ENCODE measurements at places on chromosomes 4 and X.

DNA sequence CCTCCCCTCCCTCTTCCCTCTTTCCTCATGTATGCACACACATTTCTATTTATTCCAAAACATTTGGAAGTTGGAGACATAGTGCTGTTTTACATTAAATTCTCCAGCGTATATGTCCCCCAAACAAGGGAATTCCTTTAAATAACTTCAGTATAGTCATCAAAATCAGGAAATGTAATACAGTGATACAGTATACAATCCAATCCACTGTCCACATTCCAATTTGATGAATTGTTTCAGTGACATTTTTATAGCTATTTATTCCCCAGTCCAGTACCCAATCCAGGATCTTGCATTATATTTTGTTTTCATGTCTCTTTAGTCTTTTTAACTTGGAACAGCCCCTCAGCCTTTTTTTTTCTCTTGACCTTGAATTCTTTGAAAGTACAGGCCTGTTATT, 233.0 kb downstream of the DKK2 start:
- DNase-seq: no peak

DNA sequence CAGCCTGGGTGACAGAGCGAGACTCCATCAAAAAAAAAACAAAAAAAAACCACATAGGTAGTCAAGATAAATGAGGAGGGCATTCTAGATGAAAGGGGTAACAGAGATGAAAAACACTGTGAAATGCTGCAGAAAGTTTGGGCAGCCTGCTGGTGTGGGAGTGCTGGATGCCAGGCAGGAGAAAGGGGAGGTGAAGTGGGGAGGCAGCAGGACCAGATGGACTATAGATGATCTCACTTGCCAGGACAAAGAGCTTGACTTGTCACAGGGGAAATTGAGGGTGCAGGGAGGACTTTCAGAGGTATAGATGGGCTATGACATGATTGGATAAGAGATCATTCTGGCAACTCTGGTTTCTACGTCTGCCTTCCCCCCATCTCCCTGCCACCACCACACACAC, 519.7 kb upstream of the ZFP42 start:
- DNase-seq: no peak

GRCh38 chr4:138341739-138342415, 99.7 kb upstream of the SLC7A11 start:
- no peak for DNase-seq

DNA sequence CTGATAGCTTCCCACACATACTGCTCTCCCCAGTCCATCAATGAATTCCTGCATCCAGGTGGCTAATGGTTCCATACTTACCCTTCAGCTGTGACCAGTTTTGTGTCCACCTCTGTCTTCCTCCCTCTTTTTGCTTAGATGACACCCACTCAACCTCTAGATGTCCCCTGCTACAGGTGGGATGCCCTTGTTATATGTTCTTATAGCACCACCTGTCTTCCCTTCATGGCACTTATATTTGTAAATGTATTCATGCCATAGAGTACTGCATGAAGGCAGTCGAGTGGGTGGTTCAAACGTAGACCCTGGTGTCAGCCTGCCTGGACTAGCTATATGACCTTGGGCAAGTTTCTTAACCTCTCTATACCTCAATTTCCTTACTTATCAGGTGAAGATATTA, 6.5 kb upstream of the USP46 start:
- DNase-seq: no peak

DNA sequence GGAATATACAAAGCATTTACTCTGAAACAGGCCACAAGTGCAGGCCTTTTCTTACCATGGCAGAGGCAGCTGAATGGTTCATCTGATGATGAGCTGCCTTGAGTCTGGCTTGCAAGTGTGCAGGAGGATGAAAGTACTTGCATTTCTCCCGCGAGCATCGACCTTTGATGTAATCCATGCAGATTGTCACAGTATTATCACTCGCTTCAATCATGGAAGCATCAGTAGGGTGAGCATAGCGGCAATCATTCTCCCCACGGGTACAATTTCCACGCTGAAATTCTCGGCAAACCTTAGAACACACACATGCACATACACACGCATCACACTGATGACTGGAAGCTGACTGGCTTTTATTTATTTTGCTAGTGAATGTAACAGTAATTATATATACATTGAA, 98.0 kb downstream of the MBNL3 start:
- no peak for DNase-seq

GRCh38 chrX:135522878-135523693, 2.6 kb downstream of the INTS6L start:
- no peak for DNase-seq
